Activated naive CD8-positive, alpha-beta T cell treated with anti-CD3 and anti-CD28 coated beads, Interleukin-2, amount 50 U/mL, for 24 hours (primary cell): ENCODE measurements at places on chromosomes 7 and 10.
A peak's percentile ranks its signal among the peaks of the same experiment; 100 is the strongest.

DNA sequence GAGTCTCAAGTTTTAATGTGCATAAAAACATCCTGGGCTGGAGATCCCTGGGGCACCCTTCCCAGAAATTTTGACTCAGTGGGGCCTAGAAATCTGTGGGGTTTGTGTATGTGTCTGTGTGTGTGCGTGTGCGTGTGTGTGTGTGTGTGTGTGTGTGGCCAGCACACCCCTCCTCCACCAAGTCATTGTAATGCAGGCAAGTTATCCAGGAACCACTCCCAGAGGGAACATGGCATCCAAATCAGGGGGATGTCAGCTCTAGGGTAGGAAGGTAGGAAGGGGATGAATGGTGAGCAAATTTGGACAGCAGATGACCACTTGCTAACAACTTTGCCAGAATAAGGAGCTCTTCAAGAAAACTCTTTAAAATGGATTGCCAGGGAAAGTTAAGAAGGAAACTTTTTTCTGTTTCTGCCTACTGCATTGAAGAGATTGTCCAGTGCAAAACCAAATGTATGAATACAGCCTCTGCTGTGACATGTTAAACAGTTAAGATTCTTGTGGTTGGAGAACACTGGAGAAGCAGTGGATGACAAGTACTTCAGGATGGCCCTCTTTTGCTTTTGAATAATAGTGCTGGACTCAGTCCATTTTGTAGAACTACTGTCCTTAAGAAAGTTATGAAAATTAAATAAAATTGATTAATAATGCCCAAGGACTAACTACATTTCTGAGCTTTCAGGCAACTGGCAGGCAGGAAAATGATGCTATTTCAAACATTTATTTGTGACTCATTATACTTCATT is 12.3 kb downstream of the STAMBPL1 start:
- peaks cover 67% of the 10 kb centered on the region for H3K4me1 ChIP-seq
- peaks cover 15% of the 10 kb centered on the region for H3K36me3 ChIP-seq
- DNase-seq: no peak
- H3K27ac ChIP-seq: no peak overlapping the region
- no peak overlapping the region for H3K4me3 ChIP-seq

GRCh38 chr7:37546677-37547076 is 98.0 kb upstream of the ELMO1 start:
- DNase-seq: no peak
- H3K36me3 ChIP-seq: no peaks in the 10 kb centered on the region
- no peaks in the 10 kb centered on the region for H3K4me1 ChIP-seq
- H3K27me3 ChIP-seq: peaks cover 2% of the 10 kb centered on the region

GRCh38 chr7:73434701-73435069 is 1.1 kb downstream of the FZD9 start:
- peak overlapping the region; percentile 21 for H3K4me3 ChIP-seq
- H3K27me3 ChIP-seq: no peaks in the 10 kb centered on the region
- peaks cover 3% of the 10 kb centered on the region for H3K4me1 ChIP-seq
- H3K27ac ChIP-seq: no peak overlapping the region
- H3K36me3 ChIP-seq: peaks cover 4% of the 10 kb centered on the region

DNA sequence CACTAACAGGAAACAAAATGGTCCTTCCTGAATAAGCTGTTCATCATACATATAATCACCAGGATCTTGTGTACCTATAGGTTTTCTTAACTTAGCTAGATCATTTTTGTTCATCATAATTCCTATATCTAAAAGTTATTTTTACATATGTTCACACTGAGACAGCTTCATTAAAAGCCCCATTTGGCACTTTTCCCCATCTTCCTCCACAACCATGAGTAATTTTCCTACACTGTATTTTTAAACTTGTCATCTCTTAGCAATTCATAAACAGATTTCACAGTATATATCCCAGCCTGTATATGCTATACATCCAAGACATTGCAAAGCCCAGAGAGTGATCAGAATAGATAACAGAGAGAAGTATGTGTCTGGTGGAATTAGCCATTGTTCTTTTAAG is 28.3 kb downstream of the ZNF365 start:
- peaks cover 9% of the 10 kb centered on the region for H3K27me3 ChIP-seq
- no peak overlapping the region for H3K4me3 ChIP-seq
- peaks cover 3% of the 10 kb centered on the region for H3K36me3 ChIP-seq
- no peak overlapping the region for H3K27ac ChIP-seq

GRCh38 chr10:87861953-87862678 is 1.2 kb downstream of the KLLN start:
- H3K4me3 ChIP-seq: peak overlapping the region; percentile 95
- no peaks in the 10 kb centered on the region for H3K27me3 ChIP-seq
- H3K27ac ChIP-seq: peak overlapping the region; percentile 96
- DNase-seq: peak; percentile 92
- peaks cover 7% of the 10 kb centered on the region for H3K36me3 ChIP-seq

- H3K27ac ChIP-seq: no peak overlapping the region
- H3K27me3 ChIP-seq: no peaks in the 10 kb centered on the region
- no peak for DNase-seq
- no peak overlapping the region for H3K4me3 ChIP-seq
- no peaks in the 10 kb centered on the region for H3K4me1 ChIP-seq
- peaks cover 10% of the 10 kb centered on the region for H3K36me3 ChIP-seq
Measured at GRCh38 chr7:74104702-74105101, 21.1 kb downstream of the LIMK1 start.

DNA sequence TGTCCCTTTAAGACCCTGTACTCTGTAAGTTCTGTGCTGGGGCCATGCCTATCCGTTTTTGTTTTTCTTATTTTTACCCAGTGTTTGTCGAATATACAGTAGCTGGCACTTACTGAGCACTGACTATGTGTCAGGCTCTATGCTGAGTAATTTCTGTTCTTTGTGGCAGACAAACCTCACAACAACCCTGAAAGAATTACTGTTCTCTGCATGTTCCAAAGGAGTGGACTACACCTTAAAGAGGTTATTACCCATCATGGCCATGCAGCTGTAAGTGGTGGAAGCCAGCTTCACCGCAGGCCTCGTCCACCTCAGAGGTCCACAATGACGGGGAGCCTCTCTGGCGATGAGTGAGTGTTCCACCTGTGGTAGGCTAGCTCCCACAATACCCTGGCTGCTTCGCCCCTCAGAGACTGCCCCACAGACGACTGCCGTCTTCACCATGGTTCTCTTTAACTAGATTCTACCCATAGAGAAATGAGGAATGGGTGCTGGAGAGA is 30.1 kb upstream of the RBM20 start:
- peaks cover 83% of the 10 kb centered on the region for H3K4me1 ChIP-seq
- peak overlapping the region; percentile 52 for H3K27ac ChIP-seq
- peaks cover 3% of the 10 kb centered on the region for H3K27me3 ChIP-seq
- no peak overlapping the region for H3K4me3 ChIP-seq
- DNase-seq: no peak
- H3K36me3 ChIP-seq: no peaks in the 10 kb centered on the region

DNA sequence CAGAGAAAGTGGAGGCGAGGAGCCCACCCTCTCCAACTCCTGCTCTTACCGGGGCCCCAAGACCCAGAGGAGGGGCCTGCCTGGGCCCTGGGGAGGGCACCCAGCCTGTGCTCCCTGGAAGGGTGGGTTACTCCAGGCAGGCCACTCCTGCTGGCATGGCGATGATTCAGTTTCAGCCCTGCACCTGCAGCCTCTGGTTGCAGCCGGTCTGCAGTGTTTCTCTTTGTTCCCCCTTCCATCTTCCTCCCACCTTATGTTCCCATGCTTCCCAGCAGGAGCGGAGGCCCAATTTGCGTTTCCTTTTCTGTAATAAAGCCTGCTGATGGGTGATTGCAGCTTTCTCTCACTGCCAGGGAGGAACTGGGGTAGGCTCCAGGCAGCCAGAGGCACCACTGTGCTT is 53.2 kb upstream of the FAM20C start:
- H3K4me1 ChIP-seq: peaks cover 2% of the 10 kb centered on the region
- peaks cover 7% of the 10 kb centered on the region for H3K27me3 ChIP-seq
- H3K4me3 ChIP-seq: no peak overlapping the region
- H3K36me3 ChIP-seq: no peaks in the 10 kb centered on the region
- DNase-seq: no peak
